ENCODE measurements at places on chromosomes 5 and 9.

DNA sequence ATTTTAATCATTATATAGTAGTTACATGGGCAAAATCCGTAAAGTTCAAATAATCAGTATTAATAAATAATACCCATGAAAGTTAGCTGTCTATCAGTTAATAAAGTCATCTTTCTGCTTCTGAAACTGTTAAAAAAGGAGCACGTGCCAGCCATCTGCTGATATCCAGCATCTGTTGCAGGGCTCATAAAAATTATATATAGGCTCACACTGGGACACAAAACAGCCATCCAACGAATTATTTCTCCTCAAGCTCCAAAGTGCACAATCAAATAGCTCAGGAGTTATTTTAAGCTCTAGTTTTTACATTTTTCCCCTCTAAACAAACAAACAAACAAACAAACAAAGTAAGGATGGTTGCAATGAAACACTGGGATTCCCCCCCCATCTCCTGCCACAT lies 48.3 kb downstream of the MRPS27 start:
- no peak for DNase-seq

- DNase-seq: no peak
These were observed 358.4 kb downstream of the ARRDC3 start for GRCh38 chr5:91024727-91025126.

DNA sequence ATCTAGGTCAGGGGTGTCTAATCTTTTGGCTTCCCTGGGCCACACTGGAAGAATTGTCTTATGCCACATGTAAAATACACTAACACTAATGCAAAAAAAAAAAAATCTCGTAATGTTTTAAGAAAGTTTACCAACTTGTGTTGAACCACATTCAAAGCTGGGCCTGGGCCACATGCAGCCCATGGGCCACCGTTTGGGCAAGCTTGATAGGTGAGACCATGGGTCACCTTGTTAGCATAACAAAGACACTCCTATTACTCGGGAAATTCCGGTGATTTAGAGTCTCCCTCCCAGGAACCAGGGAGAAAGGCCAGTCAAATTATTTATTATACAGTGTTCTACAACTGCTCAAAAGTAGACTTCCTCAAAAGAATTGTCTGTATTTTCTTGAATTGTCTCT lies 12.7 kb downstream of the RECK start:
- no peak for DNase-seq

DNA sequence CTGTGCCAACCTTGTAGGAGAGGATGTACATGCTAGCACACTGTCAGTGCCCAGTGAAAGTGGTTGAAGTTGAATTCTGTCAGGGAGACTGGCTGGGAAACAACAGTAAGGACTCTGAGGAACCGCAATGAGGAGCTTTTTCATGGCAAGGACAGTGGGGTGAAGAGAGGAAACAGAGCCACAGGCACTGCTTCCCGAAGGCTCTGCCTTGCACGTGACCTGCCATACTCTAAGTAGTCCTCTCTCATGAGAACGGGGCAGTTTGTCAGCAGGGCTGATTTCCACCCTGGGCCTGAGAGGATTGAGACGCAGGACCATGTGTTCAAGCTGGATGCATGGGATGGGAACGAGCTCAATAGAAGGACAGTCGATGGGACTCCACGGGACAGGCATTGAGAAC lies 106.6 kb upstream of the CTSL start:
- DNase-seq: no peak

DNA sequence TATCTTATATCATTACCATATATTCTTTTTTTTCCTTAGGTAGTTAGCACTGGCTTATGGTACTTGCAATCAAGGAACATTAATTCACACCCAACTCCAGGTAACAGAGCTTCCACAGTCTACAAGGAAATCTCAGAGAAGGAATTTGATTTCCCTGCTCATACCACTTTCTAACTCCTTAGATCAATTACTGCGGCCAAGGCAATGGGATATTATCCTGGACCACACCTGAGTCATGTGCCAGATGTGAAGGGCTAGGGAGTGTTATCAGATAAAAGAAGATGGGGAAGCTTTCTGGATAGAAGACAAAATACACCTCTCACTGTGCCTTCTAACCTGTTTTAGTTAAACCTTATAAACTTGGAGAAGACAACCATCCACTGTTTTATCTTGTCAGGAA lies 181.2 kb downstream of the CCDC192 start:
- no peak for DNase-seq

Data from CD4-positive, alpha-beta T cell treated with Interleukin-4 for 4 hours (primary cell).